ENCODE measurements at places on chromosomes 7 and 10.

- DNase-seq = no peak
These were observed 100.2 kb downstream of the SPAG6 start for GRCh38 chr10:22445495-22445894.

DNA sequence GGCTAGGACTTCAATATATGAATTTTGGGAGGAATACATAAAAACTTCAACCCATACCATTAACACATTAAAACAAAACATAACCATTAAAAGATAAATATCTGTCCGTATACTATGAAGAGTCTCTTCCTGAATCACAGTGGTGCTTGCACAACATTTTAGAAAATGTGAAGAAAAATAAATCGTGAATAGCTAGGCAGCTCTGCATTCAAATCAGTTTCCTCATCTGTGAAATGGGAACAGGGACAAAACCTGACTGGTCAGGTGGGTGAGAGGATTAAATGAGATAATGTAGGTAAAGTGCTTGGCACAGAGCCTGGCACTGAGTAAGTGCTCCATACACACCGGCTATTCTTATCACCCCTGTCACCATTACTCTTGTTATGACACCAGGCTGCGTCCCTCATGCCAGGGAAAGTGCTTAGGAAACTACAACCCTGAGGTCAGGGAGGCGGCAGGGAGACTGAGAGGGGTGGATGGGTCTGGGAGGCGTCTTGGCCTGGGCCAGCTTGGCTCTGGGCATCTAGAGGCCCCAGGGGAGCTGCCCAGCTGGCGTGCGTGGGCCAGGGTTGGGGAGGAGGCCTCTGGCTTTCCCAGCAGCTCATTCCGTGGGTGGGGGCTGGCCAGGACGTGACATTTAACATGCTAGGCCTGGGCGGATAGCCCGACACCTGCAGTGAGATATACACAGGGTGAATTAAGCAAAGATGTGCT lies 78.3 kb downstream of the SH3PXD2A start:
- DNase-seq = no peak

DNA sequence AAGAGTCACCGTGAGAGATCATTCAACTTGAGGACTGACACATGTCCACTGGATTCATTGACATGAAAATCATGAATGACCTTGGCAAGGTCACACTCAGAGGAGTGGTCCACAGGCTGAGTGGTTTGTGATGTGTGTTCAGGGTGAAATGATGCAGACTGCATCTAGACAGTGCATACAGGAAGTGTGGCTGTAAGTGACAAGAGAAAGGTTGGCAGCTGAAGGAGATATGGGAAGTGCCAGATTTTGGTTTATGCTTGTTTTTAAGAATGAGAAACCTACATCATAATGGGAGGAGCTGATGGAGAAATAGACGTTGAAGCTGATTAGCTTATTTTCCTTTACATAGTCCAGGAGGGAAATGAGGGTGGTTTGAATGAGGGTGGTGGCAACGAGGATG lies 64.8 kb upstream of the VIPR2 start:
- no peak for DNase-seq

- no peak for DNase-seq
These were observed 42.1 kb downstream of the RBM17 start for GRCh38 chr10:6130848-6131470.

DNA sequence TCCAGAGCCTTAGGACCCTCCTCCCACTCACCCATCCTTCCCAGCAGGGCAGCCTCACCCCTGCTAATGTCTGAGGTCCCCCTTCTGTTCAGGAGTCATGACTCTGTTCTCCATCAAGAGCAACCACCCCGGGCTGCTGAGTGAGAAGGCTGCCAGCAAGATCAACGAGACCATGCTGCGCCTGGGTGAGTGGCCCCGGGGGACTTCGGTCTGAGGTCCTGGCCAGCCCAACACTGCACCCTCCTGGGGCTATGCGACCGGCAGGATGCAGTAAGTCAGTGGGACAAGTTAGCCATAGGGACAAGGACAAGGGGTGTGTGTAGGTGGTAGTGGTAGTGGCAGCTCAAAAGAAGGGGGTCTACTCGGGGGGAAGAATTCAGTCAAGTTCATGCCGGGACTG lies 16.2 kb upstream of the AHCYL2 start:
- DNase-seq = no peak

DNA sequence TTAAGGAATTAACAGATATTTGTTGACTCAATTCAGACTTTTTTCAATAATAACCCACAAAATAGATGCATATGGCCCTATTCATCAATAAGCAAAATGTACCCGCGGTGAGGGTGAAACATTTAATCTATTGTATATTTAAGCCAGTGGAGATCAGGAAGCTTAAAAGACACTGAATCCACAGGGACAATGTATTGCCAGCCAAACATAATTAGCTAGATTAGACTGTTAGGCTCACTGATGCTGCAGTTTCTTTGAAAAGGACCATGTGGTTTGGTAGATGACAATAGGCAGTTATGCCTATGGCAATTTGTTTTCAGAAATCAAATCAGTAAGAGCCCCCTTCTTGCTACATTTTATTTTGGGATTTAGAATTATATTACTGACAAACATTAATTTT lies 87.3 kb upstream of the PLXDC2 start:
- no peak for DNase-seq

DNA sequence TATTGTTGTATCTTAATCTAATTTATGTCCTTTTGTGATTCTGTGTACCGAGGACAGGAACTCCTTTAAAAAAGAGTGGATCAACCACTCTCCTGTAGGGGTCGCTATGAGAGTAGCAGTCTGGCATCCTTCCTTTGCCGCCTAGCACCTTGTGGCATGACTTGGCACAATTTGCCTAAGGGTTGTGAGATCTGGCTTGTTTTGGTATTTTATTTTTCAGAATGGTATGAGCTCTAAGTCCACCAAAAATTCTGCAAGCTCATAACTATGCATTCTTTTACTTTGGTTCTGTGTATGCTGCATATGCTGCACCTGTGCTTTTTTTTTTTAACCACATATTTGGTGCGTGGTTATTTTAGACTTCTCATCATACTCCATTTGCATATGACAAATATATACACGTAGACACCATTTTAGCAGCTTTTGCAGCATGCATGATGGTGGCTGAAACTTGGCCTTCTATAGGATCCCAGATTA lies 112.8 kb downstream of the CDK14 start:
- DNase-seq = no peak

DNA sequence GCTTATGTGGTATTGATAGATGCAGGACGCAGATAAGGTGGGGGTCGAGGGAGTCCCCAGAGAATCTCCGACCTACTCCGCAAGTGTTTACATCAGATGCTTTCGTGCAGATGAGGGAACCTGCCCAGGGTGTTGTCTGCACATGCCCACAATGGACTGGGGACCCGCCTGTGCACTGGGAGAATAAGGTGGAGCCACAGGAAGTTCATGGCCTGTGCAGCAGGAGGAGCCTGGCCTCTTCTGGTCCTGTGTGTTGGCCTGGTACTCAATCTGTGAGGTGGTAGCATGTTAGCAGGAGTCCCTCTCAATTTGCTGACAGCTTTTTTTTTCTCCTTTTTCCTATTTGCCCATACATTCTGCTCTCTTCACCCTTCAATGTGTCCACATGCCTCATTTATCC lies 54.1 kb upstream of the AKR1C1 start:
- DNase-seq = no peak

DNA sequence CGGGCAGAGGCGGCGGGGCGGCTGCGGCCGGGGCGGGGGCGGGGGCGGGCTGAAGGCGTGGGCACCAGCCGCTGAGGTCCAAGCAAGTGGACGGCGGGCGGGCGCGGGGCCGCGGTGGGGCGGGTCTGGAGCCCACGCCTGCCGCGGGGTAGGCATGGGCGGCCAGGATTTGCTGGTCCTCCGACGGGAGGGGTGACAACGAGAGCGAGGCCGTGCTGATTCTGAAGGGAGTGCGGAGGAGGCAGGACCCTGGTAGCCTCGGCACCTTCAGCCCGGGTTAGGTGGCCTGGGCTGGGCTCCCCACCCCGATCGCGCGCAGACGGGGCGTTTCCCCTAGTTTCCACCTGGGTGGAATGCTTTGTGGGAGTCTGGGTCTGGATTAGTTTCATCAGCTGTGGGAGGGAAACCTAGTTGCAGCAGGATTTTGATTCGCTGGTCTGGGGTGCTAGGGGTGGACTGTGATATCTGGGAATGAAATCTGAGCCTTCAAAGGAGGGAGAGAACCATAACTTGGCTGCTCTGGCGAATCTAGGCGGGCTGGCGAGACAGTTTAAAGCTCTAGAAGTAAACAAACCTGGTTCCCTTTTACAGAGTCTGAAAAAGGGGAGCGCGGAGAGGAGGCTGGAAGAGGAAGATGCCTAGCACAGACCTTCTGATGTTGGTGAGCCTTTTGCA lies 609 bp downstream of the SGPL1 start:
- DNase-seq = peak; percentile 95

GRCh38 chr7:94510582-94511496 lies 1.2 kb downstream of the CASD1 start:
- peak; percentile 40 for DNase-seq

DNA sequence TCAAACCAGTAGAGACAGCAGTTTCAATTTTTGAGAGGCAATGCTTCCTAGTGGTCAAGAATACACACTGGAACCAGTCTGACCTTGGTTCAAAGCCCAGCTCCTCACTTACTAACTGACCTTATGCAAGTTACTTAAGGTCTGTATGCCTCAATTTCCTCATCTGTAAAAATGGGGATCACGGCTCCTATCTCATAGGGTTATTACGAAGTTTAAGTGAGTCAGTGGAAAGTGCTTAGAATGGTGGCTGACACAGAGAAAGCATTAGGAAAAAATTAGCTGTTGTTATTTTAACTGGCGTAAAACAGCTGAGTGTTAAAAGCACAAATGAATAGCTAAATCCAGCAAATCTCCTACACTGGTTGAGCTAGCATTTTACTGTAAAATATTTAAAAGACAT lies 162.4 kb upstream of the LAMB4 start:
- no peak for DNase-seq

DNA sequence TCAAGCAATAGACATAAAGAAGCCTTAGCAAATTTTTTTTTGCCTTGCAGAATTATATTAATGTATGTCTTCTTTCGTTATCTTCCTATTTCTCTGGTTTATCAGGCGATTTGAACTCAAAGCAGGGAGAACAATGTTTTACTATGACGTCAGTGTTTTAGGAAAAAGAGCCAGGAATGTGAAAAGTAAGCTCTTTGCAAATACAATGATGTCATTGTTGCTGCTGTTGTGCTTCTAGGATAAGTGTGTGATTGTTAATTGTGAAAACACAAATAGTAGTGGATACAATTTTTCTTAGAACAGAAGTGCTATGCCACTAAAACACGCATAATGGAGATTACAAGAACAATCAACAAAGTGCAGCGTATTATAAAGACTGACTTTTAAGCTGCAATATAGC lies 9.5 kb upstream of the AUTS2 start:
- DNase-seq = no peak

- no peak for DNase-seq
These were observed 57.7 kb upstream of the PPP2R2D start for GRCh38 chr10:131843089-131843595.

DNA sequence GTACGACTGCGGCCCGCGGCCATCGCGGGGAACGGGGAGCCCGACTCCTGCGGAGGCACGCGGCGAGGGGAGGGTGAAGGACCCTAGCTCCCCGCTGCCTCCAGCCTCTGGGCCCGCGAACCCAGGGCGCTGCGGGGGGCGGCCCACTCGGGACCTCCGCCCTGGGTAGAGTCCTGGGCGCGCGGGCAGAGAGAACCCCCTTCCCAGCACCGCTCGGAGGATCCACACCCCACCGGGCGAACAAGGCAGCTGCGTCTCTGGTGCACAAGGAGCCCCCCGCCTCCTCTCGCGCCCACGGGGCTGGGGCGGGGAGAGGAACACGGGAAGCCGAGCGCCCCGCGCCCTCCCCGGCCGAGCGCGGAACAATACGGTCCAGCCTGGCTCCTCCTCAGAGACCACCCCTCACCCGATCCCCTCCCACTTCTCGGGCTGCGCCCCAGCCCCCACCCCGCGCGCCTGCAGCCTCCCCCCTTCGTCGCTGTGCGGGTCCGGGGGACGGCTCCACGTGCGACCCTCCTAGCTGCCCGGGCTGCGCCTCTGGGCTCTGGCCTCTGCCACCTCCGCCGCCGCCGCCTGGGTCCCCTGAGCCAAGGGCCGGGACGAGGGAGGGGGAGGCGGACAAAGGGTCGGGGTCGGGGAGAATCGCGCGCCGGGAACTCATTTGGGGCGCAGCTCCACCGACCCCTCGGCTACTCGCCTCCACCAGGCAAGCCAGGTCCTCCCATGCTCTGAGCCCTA lies at the start of gene WDR86:
Gene WDR86, minus strand, starts transcription at position 372 of the 738 bp plus-strand sequence. CDS start 449 bp downstream, outside the sequence.
- no peak for DNase-seq

DNA sequence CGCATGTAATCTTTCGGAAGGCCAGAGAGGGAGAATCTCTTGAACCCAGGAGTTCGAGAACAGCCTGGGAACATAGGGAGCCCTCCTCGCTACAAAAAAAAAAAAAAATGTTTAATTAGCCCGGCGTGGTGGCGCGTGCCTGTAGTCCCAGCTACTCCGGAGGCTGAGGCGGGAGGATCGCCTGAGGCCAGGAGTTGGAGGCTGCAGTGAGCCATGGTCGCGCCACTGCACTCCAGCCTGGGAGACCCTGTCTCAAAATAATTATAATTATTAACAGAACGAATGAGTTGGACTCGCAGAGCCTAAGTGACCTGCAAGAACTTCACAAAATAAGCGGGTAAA lies 794 bp downstream of the PCGF6 start:
- no peak for DNase-seq

GRCh38 chr10:103396789-103397087 lies 312 bp downstream of the PDCD11 start:
- no peak for DNase-seq

GRCh38 chr10:103648251-103648635 lies 154.7 kb downstream of the NEURL1 start:
- DNase-seq = no peak

Measured in H54 (cell line).